ENCODE measurements at places on chromosomes 7 and 10.

GRCh38 chr7:3150027-3150426 is 106.4 kb upstream of the CARD11 start:
- H3K27me3 ChIP-seq: no peaks in the 10 kb centered on the region
- no peaks in the 10 kb centered on the region for H3K36me3 ChIP-seq
- H3K4me3 ChIP-seq: no peak overlapping the region

DNA sequence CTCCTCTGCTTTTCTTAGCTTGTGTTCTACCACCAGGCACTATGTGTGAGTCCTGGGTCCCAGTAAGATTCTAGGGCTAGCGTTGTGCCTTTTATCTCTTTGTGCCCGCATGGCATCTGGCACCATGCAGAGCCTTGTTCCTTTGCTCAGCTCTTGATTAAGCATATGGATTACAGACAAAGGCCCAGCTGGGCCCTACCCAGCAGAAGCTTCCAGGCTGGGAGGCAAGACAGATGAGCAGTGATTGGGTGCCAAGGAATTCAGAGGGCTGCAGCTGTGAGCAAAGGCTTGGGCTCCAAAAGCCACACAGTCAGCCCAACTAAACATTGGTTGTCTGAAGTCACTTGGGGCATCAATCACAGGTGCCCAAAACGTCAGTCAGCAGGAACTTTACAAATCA is 2.0 kb downstream of the ACSM6 start:
- H3K36me3 ChIP-seq: no peaks in the 10 kb centered on the region
- DNase-seq: no peak
- H3K4me1 ChIP-seq: no peaks in the 10 kb centered on the region
- H3K27me3 ChIP-seq: no peaks in the 10 kb centered on the region
- no peak overlapping the region for H3K27ac ChIP-seq
- H3K4me3 ChIP-seq: no peak overlapping the region

- H3K4me1 ChIP-seq: peaks cover 49% of the 10 kb centered on the region
- peak; percentile 79 for DNase-seq
- no peaks in the 10 kb centered on the region for H3K27me3 ChIP-seq
- H3K27ac ChIP-seq: peak overlapping the region; percentile 77
- H3K4me3 ChIP-seq: no peak overlapping the region
Measured at GRCh38 chr10:79424221-79425073, 21.0 kb downstream of the ZCCHC24 start.

GRCh38 chr10:29748109-29748650 is 113.4 kb upstream of the SVIL start:
- no peak for DNase-seq
- peaks cover 3% of the 10 kb centered on the region for H3K4me1 ChIP-seq
- H3K4me3 ChIP-seq: no peak overlapping the region
- no peaks in the 10 kb centered on the region for H3K36me3 ChIP-seq
- H3K27me3 ChIP-seq: no peaks in the 10 kb centered on the region

- no peaks in the 10 kb centered on the region for H3K36me3 ChIP-seq
- H3K4me3 ChIP-seq: no peak overlapping the region
- H3K4me1 ChIP-seq: no peaks in the 10 kb centered on the region
- H3K27me3 ChIP-seq: no peaks in the 10 kb centered on the region
- H3K27ac ChIP-seq: no peak overlapping the region
Measured at GRCh38 chr7:27434756-27435400, 192.3 kb downstream of the EVX1 start.

GRCh38 chr10:103969857-103970627 is 3.1 kb downstream of the SLK start:
- DNase-seq: no peak
- no peaks in the 10 kb centered on the region for H3K27me3 ChIP-seq

DNA sequence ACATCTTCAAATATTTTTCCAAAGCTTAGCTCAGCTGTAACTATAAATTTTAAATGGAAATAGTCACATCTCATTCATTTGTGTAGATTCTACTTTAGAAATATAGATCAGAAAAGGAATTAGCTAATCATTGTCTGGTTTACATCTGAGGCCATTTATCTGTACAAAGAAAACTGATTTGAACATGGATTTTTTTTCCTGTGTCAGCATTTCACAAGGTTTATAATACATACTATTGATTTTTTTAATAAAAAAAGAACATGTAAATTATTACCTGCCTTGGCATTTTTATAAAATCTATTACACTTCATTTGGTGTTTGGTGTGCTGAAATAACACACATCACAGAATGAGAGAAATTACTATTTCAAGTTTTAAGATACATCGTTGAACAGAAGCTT is 3.5 kb upstream of the GPR37 start:
- H3K36me3 ChIP-seq: no peaks in the 10 kb centered on the region
- no peak overlapping the region for H3K27ac ChIP-seq
- peaks cover 23% of the 10 kb centered on the region for H3K4me1 ChIP-seq
- H3K27me3 ChIP-seq: peaks cover 29% of the 10 kb centered on the region
- no peak overlapping the region for H3K4me3 ChIP-seq
- no peak for DNase-seq

GRCh38 chr7:2621061-2621828 is 10.5 kb upstream of the TTYH3 start:
- H3K4me3 ChIP-seq: no peak overlapping the region
- peak overlapping the region; percentile 25 for H3K27ac ChIP-seq
- H3K36me3 ChIP-seq: no peaks in the 10 kb centered on the region
- peaks cover 33% of the 10 kb centered on the region for H3K4me1 ChIP-seq

DNA sequence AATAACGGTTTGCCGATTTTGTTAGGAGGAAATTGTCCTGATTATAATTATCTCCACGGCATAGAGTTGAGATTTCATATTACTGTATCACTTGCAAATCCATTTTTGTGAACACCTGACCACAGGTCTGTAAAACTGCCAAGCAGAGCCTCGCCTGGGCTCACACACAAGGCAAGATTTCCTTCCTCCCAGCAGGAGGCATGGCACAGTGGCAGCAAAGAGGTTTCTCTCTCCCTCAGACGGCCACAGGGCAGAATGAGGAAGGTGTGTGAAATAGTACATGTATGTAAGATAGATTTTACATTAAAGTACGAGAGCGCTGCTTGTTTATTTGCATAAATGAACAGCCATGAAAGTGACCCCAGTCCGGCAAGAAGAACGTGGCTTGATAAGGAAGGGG is 130.1 kb downstream of the CELF2 start:
- no peaks in the 10 kb centered on the region for H3K36me3 ChIP-seq
- peaks cover 71% of the 10 kb centered on the region for H3K4me1 ChIP-seq
- no peak overlapping the region for H3K27ac ChIP-seq
- H3K4me3 ChIP-seq: no peak overlapping the region
- peak; percentile 35 for DNase-seq

DNA sequence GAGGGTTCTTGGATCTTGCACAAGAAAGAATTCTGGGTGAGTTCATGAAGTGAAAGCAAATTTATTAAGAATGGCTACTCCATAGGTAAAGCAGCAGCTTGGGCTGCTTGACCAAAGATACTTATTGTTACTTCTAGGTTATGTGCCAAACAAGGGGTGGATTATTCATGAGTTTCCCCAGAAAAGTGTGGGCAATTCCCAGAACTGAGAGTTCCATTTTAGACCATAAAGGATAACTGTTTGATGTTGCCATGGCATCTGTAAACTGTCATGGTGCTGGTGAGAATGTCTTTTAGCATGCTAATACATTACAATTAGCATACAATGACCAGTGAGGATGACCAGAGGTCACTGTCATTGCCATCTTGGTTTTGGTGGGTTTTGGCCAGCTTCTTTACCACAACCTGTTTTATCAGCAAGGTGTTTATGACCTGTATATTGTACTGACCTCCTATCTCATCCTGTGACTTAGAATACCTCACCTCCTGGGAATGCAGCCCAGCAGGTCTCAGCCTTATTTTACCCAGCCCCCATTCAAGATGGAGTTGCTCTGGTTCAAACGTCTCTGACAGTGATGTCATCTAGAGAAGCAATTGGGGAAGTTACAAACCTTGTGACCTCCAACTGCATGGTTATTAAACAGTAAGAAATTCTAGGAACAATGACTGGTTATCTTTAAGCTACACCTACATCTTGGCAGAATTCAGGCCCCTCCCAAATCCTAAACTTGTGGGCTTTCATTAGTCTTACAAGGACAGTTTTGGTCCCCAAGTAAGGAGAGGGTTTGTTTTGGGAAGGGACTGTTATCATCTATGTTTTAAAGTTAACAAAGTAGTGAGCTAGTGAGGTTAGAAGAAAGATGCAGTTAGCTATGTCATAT is 48.0 kb upstream of the INHBA start:
- DNase-seq: no peak
- H3K4me1 ChIP-seq: no peaks in the 10 kb centered on the region
- no peak overlapping the region for H3K4me3 ChIP-seq
- no peaks in the 10 kb centered on the region for H3K36me3 ChIP-seq

- H3K4me1 ChIP-seq: peaks cover 17% of the 10 kb centered on the region
- H3K27ac ChIP-seq: peak overlapping the region; percentile 68
- H3K4me3 ChIP-seq: no peak overlapping the region
Measured at GRCh38 chr7:2608921-2609411, 22.8 kb upstream of the TTYH3 start.

Data from stomach (tissue), 19 donors.